NCI-H526 (cell line): ENCODE measurements at places on chromosomes 2 and 18.

DNA sequence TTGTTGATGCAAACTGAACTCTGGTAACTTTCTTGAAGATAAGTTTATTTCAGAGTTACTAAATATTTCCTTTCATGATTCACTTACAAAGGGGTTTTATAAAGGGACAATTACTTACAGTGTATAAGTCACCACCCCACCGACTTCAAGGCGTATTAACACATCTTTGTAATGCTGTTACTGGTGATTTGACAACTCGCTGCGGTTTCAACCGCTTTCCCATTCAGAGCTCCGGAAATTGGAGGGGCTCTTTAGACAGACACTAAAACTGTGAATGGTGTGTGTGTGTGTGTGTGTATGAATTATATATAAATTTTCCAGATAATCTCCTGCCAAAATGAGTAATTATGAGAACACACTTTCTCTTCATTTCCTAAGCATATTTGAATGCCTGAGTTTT lies 4.9 kb downstream of the TM4SF20 start:
- DNase-seq = no peak

- DNase-seq = no peak
These were observed 531.9 kb downstream of the PARD3B start for GRCh38 chr2:205077159-205077558.

DNA sequence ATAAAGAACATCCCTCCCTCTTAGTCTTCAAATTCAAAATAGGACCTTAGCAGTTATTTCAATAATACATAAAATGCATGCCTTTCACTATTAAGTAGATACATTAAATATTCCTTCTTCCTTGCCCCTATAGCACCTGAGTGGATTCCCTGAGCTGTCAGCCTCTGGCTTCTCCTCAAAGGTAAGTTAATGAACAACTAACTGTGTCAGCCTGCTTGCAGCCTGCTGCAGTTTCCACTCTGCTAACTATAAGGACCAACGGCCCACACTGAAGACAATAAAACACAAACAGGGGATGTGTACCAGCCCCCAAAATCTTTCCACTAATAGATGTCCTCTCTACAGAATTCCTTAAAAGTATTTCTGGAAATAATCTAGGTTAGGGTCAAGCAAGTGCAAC lies 5.0 kb downstream of the KCTD1 start:
- DNase-seq = no peak

DNA sequence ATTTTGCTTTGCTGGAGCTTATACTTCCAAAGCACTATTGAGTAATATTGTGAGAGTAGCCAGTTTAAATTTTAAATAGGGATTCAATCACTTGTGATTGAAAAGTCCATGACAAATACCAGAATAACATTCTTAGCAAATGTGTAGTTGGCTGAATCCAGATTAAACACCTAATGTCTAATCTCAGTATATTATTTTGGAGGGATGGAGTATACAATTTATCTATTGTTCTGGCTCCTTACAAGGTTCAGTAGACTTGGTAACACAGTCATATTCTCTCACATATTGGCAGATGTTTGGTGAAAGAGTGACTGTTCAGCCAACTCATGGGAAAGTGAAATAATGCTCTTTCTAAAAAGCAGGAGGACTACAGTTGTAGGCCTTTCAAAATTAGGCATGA lies 2.2 kb downstream of the UGT1A9 start:
- no peak for DNase-seq

DNA sequence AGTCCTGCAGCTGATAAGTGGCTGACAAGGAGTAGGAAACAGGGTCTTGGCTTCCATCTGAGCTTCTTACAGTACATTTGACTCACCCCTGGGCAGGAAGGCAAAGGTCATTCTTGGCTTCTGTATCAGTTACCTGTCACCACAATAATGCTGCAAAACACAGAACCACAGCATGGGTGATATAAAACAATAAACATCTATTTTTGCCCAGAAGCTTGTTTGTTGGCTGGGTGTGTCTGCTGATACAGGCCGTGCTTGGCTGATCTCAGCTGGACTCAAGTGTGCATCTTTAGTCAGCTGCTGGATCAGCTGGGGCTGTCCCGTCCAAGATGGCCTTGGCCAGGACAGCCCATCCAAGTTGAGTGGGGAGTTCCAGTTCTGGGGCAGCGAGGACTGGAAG lies 34.7 kb downstream of the ONECUT2 start:
- no peak for DNase-seq

- DNase-seq = no peak
These were observed 73.4 kb upstream of the ID2 start for GRCh38 chr2:8608411-8608954.

DNA sequence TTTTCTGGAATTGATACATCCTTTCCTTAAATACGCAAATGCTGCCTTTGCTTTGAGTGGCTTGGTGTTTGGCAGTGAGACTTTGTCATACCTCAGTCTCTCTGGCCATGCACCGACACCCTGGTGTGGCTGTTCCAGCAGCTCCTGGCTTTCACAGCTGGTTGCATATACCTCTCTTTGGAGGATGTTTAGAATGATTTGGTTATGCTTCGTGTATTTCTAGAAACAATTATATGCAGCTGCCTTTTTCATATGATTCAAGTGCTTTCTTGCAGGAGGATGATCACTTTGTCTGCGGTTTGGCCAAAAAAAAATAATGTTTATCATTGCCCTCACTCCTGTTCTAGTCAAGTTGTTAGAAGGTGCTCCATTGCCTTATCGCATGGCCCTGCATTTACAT lies 95.0 kb upstream of the EML6 start:
- no peak for DNase-seq

DNA sequence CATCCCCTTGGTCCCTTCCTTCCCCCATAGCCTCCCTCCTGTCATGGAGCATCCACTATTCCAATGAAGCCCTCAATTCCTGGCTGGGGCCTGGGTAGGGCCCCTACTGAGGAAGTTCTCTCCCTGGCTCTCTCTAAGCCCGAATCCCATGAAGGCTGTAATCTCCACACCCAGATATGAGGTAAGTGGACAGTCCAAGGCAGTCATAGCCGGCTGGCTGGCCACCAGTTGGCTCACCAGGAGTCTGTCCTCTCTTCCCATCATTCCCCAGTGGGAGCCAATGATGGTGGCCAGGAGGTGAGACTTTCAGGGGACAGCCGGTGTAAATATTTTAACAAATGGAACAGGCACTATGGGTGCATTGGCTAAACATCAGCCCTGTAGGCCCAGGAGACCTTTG lies 6.8 kb upstream of the TAF1B start:
- DNase-seq = no peak

- no peak for DNase-seq
These were observed 66.2 kb downstream of the HS1BP3 start for GRCh38 chr2:20584399-20585358.

- no peak for DNase-seq
These were observed 54.2 kb downstream of the INPP4A start for GRCh38 chr2:98498703-98499440.

- DNase-seq = no peak
These were observed 52.0 kb downstream of the ANKRD12 start for GRCh38 chr18:9188359-9189231.

DNA sequence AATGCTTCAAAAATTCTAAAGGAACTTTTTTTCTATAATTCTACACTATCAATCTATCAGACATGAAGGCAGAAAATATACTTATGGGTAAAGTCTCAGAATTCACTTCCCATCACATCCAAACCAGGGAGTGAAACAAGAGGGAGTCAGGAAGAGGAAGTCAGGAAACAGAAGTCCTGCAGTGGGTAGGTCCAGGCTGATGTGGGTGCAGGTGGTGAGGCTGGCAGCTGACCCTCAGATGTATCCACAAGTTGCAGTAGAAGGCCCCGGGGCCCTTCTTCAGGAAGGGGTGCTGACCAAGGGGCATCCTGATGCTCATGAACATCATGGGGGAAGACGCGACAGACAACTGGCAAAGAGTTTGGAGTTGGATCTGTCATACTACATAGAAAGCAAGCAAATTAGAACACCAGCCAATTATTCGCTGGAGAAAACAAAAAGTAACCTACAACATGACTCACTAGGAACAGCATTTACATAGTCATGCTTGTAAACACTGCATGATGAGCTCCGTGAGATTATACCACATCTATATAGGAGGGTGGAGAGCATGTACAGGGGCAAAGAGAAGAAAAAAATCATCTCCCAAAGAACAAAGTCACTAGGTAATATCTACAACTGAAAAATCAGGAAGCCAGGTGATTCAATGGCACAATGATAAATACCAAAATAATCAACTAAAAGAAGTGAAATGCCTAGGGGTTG lies 4.2 kb downstream of the UXS1 start:
- DNase-seq = no peak

DNA sequence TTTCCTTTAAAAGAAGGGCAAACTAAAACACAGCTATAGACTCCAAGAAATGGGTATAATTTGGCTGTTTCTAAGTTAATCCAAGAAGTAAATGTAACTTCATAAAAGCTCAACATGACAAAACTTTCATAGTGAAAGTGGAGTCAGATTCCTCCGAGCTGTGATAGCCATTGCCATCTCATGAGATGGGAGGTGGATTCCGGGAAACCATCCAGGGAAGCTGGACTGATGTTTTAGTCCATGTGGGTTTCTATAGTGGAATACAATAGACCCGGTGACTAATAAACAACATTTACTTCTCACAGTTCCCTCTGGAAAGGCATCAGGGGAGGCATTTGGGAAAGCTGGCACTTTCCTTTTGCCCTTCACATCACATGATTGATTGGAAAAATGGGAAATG lies 10.0 kb upstream of the LAPTM4A start:
- no peak for DNase-seq

- DNase-seq = no peak
These were observed 101.3 kb upstream of the RPE start for GRCh38 chr2:209901172-209901571.

DNA sequence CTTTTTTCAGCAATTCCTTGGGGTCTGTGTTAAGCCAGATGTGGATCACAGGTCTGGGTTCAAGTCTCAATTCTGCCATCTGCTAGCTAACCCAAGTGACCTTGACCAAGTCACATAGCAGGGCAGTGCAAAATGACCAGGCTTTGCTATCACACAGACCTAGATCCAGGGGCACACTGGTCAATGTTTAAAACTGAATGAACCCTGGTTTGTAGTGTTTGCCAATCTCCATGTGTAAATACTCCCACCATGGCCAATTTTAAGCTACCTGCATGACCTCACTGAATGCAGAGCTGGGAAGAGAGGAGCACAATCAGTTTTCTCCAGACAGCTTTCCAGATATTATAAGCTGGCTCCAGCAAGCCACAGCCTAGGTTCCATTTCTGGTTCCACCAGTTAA lies 142.9 kb downstream of the CHST9 start:
- no peak for DNase-seq

DNA sequence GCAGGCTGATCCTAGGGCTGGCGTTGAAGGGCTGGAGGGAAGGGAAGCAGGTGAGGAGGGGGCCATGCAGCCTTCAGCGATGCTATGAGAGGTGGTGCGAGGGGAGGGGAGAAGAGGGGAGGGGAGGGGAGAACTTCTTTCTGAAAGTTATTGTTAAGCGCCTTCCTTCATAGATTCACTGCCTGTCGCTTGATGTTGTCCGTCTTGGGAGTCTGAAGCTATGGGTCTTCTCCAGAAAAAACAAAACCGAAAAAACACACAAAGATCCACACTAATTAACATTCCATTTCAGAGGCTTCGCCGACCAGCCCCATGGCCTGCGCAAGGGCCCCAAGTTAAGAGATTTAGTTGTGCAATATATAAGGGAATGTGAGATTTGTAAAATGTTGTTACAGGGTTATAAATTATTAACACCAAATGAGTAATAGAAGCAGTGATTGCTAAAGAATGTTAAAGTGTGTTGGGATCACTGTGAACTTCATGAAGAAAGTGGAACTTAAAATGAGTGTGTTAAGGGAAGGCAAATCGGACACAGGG lies 758 bp downstream of the CFAP221 start:
- no peak for DNase-seq

DNA sequence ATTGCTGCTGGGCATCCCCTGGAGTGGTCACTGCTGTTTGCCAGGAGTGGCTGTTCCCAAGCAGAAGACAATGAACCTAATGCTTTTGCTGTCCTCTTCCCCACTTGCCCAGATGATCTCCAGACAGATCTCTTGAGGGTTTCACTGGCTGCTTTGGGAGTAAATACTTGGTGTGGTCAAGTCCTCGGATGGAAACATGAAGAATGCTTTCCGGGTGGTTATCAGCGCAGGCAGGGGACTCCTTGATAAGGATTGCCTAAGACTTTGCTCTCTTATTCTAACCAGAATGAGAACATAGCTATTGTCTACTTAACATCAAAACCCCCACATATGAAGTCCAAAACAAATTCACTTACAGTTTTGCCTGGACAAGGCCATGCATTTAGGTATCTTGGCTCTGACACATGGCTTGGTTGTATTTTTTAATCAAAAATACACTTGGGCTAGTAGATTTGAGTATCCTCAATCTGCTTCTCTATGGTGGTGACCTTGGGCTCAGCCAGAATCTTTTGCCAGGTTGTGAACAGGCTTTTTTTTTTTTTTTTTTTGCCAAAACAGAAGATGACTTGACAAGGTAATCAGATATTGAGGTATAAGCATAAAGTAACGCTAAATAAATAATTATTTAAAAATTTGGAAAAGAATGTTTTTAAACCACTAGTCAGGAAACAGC lies 34.8 kb upstream of the MYO3B start:
- DNase-seq = no peak

DNA sequence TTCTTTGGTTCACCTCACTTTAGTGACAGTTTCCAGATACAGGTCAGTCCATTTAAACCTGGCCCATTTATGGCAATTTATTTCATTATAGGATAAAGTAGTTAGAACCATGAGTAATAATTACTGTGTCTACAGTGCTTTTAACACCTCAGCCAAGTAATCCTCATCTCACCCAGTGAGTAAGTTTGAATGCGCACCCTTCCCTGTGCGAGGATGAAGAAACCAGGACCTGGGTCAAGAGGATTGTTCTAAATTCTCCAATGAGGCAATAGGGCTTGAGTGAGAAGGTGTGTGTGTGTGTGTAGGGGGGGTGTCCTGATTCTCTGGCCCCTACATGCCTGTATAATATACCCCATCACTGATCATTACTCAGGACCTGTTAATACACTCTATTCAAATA lies 854 bp upstream of the MYO1B start:
- DNase-seq = no peak
